ENCODE measurements at places on chromosomes 5 and 9. TPM values are rescaled to one million over a fixed set of nuclear protein-coding genes. Genes with fewer than 3 reads are reported as not detected.

GRCh38 chr9:88258024-88258423 lies 119.7 kb upstream of the SPATA31C2 start:
- H3K4me3 ChIP-seq = peak overlapping the region; percentile 32
- H3K4me1 ChIP-seq = peaks cover 5% of the 10 kb centered on the region
- H3K27me3 ChIP-seq = no peaks in the 10 kb centered on the region

GRCh38 chr5:111556501-111556900 lies 44.2 kb upstream of the STARD4 start:
- peak; percentile 46 for DNase-seq
- H3K36me3 ChIP-seq = no peaks in the 10 kb centered on the region
- no peaks in the 10 kb centered on the region for H3K27me3 ChIP-seq
- peaks cover 46% of the 10 kb centered on the region for H3K4me1 ChIP-seq
- H3K4me3 ChIP-seq = no peak overlapping the region

DNA sequence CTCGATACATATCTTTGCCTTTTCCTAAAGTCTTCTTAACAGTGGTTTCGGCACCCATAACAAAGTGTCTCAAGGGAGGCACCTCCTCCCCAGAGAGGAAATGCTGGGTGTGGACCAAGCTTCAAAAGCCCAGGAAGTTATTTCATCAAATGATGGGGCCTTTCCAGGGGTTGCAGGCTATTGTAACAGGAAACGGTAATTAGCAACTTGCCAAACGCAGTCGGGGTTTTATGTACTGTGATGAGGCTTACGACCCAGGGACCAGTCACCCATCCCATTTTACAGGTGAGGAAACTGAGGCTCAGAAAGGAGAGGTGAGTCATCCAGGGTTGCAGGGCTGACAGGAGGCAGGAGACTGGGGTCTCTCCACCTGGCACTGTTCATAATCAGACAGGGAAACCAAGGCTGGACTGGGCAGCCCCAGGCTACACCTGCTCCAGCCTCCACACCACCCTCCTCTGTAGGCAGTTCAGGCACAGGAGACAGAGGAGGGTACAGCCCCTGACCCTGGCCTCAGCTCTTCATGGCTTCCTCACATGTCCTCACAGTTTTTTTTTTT lies 30.0 kb upstream of the SUSD3 start:
- no peaks in the 10 kb centered on the region for H3K4me1 ChIP-seq
- H3K27ac ChIP-seq = no peak overlapping the region
- DNase-seq = no peak
- no peak overlapping the region for H3K4me3 ChIP-seq

- no peaks in the 10 kb centered on the region for H3K4me1 ChIP-seq
- H3K4me3 ChIP-seq = no peak overlapping the region
- no peak overlapping the region for H3K27ac ChIP-seq
Measured at GRCh38 chr5:158709279-158709678, 390.4 kb downstream of the EBF1 start.

DNA sequence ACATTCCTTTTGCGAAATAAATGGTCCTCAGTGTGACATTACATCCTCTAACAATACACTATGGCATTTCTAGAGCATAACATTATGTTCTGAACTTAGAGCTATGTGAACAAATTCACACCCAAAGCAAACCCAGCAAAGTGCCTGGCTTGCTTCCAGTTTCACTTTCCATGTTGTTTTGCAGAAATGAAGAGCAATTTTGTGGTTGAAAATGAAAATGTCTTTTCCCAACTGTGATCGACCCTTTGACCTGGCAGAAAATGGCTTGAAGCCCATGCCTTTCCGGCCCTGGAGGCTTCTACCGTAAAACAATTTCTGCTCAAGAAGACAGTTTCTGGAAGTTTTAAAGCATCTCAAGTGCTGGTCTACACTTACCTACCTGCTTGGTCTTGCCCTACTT lies 344.7 kb upstream of the RGMB start:
- H3K27me3 ChIP-seq = no peaks in the 10 kb centered on the region
- H3K27ac ChIP-seq = no peak overlapping the region
- no peak overlapping the region for H3K4me3 ChIP-seq
- peaks cover 2% of the 10 kb centered on the region for H3K4me1 ChIP-seq

DNA sequence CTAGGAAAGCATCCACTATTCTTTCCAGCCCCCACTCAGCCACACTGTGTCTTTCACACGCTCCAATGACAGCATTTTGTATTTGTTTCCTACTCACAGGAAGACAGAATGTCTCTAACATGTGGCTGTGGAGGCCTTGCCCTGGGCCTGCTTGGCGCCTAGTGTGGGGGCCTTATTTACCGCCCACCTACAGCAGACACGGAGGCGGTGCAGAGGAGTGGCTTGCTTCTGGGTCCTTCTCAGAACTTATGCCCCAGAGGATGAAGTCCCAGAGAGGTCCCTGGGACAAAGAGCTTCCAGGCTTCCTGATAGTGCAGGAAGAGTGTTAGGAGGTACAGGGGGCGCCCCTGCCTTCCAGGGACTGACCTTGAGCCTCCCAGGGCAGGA lies 8.5 kb upstream of the MRNIP start:
- H3K4me1 ChIP-seq = no peaks in the 10 kb centered on the region
- H3K27me3 ChIP-seq = no peaks in the 10 kb centered on the region
- H3K36me3 ChIP-seq = peaks cover 64% of the 10 kb centered on the region
- no peak overlapping the region for H3K4me3 ChIP-seq

- peaks cover 41% of the 10 kb centered on the region for H3K4me1 ChIP-seq
- peak overlapping the region; percentile 80 for H3K27ac ChIP-seq
- no peak for DNase-seq
- H3K27me3 ChIP-seq = no peaks in the 10 kb centered on the region
- no peak overlapping the region for H3K4me3 ChIP-seq
Measured at GRCh38 chr9:76688471-76689238, 75.6 kb upstream of the PCA3 start.

GRCh38 chr9:33202018-33202417 lies 34.9 kb upstream of the B4GALT1 start:
- H3K36me3 ChIP-seq = no peaks in the 10 kb centered on the region
- peaks cover 16% of the 10 kb centered on the region for H3K27me3 ChIP-seq
- DNase-seq = no peak
- H3K4me1 ChIP-seq = no peaks in the 10 kb centered on the region
- no peak overlapping the region for H3K4me3 ChIP-seq

DNA sequence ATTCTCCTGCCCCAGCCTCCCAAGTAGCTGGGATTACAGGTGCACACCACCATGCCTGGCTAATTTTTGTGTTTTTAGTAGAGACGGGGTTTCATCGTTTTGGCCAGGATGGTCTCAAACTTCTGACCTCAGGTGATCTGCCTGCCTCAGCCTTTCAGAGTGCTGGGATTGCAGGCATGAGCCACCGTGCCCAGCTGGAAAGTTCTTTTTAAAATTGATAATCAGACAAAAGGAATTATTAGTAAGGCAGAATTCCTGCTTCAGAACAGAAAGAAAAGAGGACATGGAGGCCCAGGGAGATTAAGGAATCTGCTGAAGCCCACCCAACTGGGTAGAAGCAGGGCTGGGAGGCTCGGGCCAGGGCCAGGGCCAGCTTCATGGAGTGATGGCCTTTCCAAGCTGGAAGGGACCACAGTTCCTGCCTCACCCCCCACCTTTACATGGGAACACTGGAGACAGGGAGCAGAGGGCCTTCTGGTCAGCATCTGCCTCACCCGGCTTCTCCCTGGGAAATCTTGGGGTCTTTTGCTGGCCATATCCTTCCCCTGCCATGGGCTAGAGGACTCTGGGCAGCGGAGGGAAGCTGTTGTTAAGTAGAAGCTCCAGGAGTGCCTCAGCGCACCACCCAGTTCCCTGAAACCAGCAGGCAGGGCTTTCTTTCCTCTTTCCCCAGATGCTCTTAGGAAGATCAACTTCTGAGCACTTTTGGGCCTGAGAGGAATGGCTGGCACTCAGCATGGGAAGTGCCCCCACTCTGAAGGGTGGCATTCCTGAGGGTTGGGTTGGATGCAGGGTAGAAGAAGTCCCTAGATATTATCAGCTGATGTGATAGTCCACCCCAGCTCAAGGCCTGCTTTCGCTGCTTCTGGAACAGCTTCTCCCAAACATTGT lies 70.1 kb downstream of the RGS3 start:
- H3K4me1 ChIP-seq = no peaks in the 10 kb centered on the region
- H3K4me3 ChIP-seq = no peak overlapping the region
- no peak overlapping the region for H3K27ac ChIP-seq
- H3K27me3 ChIP-seq = no peaks in the 10 kb centered on the region
- no peak for DNase-seq

DNA sequence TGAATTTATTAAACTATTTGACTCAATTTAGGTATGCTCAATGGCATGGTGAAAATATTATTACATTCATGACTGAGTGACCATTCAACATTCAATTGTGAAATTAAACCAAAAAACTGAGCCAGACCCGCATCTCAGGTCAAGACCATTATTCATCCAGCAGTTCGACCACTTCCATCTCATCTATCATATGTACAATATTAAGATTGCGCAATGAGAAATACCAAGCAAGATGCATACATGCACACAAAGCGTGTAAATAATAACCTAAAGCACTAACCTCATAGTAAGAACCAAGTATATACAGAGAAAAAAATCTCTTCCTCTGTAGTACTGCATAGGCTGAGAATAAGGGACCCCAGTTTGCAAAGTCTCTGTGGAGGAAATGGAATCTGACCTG lies 310.2 kb downstream of the ADGRV1 start:
- H3K4me3 ChIP-seq = no peak overlapping the region
- H3K36me3 ChIP-seq = no peaks in the 10 kb centered on the region
- DNase-seq = no peak
- H3K4me1 ChIP-seq = no peaks in the 10 kb centered on the region
- H3K27me3 ChIP-seq = no peaks in the 10 kb centered on the region

- H3K27me3 ChIP-seq = no peaks in the 10 kb centered on the region
- DNase-seq = no peak
- H3K27ac ChIP-seq = no peak overlapping the region
- H3K36me3 ChIP-seq = peaks cover 2% of the 10 kb centered on the region
- H3K4me3 ChIP-seq = no peak overlapping the region
Measured at GRCh38 chr9:113920872-113921271, 44.8 kb downstream of the ZNF618 start.

DNA sequence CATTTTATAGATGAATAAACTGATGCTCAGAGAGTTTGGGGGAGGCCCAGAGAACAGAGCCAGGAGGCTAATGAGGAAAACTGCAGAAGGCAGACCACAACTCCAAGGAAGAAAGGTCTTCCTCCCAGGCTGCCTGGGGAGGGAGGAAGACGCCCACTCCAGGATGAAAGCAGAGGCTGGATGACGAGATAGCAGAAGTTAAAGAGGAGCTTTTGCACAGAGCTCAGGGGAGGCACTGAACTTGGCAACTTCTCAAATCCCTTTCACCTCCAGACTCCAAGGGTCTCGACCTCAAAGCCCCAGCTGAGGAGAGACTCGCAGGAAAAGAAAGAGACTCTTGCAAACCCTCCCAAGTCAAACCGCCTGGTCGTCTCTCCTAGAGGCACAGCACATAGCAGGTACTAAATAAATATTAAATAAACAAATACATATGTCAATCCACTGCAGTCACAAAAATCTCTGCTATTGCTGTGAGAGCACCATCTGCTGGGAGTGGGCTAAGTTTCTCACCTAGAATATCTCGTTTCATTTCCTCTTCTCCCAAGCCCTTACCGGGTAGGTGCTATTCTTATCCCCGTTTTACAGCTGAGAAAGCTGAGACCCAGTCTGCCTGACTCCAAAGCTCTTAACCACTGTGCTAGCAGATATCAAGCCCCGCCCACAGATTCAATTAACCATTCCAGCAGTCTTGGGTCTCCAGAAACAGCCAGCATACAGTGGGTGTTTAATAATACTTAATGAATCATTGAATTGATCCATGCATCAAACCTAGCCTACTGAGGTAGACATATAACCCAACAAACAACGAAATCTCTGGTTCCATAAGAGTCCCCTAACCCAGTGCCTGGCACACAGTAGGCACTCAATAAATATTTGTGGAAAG lies 97.8 kb upstream of the HAND1 start:
- H3K36me3 ChIP-seq = no peaks in the 10 kb centered on the region
- peaks cover 13% of the 10 kb centered on the region for H3K27me3 ChIP-seq
- no peak overlapping the region for H3K27ac ChIP-seq
- DNase-seq = no peak

GRCh38 chr5:104628911-104629310 lies 1066.3 kb upstream of the NUDT12 start:
- H3K4me3 ChIP-seq = no peak overlapping the region
- no peaks in the 10 kb centered on the region for H3K4me1 ChIP-seq
- H3K27me3 ChIP-seq = no peaks in the 10 kb centered on the region
- H3K27ac ChIP-seq = no peak overlapping the region
- H3K36me3 ChIP-seq = no peaks in the 10 kb centered on the region

- no peak overlapping the region for H3K4me3 ChIP-seq
- no peaks in the 10 kb centered on the region for H3K27me3 ChIP-seq
- no peaks in the 10 kb centered on the region for H3K4me1 ChIP-seq
- H3K36me3 ChIP-seq = no peaks in the 10 kb centered on the region
- DNase-seq = no peak
Measured at GRCh38 chr5:87909382-87909781, 359.3 kb downstream of the TMEM161B start.

DNA sequence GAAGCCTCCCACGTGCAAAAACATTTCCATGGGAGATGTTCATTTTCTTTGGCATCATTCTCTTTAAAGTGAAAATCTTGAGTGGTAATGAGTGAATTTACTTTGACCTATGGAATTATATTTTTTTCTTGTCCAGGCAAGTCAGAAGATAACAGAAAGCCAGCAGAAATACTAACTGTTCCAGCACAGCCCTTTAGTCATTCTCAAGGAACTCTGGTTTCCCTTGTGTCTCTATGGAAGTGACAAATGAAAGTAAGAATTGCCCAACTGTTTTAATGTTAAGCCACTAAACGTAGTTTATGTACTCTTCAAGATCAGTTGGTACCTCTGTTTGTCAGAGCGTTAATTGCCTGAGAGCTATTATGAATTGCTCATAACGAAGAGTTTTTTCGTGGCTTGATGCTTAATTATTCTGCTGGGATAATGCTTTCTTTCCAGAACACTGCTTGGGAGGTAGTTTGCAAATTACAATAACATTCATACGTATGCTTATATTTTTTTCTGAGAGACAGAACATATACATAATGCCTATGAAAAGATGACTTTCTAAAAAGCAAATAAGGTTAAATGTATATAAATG lies 84.5 kb upstream of the CER1 start:
- H3K27ac ChIP-seq = no peak overlapping the region
- H3K4me3 ChIP-seq = no peak overlapping the region
- no peaks in the 10 kb centered on the region for H3K27me3 ChIP-seq
- DNase-seq = no peak
- H3K4me1 ChIP-seq = no peaks in the 10 kb centered on the region

DNA sequence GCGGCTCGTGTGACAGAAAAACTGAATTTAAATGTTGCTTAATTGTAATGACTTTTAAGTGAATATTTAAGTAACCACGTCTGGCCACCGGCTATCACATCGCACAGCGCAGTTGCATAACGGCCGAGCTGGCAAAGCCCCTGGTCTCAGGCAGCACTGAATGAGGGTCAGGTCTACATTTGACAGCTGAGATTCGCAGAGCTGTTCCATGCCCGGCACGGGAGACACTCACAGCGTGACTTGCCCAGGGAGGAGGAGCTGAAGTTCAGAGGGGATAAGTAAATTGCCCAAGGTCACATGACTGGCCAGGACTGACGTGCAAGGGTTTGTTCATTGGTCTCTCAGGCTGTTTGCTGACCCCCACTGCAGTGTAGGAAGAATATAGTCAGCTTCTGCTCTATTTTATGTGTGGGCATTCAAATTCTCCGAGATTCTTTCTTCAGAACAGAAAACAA lies 17.4 kb upstream of the COL5A1 start:
- H3K4me1 ChIP-seq = peaks cover 29% of the 10 kb centered on the region
- H3K27ac ChIP-seq = no peak overlapping the region
- H3K27me3 ChIP-seq = no peaks in the 10 kb centered on the region
- H3K4me3 ChIP-seq = no peak overlapping the region
- DNase-seq = no peak

RLN1 gene
- not detected for total RNA-seq

MARCOL gene
- not detected for total RNA-seq

BTNL9 gene
- total RNA-seq = 0.13 TPM

PAX5 gene
- not detected for total RNA-seq

ABCA1 gene
- total RNA-seq = 6.6 TPM

MEGF10 gene
- total RNA-seq = 0.21 TPM

ARHGEF37 gene
- 7.1 TPM for total RNA-seq
